G401 (cell line): ENCODE measurements at places on chromosomes 5 and 9. TPM values are rescaled to one million over a fixed set of nuclear protein-coding genes. Genes with fewer than 3 reads are reported as not detected.

DNA sequence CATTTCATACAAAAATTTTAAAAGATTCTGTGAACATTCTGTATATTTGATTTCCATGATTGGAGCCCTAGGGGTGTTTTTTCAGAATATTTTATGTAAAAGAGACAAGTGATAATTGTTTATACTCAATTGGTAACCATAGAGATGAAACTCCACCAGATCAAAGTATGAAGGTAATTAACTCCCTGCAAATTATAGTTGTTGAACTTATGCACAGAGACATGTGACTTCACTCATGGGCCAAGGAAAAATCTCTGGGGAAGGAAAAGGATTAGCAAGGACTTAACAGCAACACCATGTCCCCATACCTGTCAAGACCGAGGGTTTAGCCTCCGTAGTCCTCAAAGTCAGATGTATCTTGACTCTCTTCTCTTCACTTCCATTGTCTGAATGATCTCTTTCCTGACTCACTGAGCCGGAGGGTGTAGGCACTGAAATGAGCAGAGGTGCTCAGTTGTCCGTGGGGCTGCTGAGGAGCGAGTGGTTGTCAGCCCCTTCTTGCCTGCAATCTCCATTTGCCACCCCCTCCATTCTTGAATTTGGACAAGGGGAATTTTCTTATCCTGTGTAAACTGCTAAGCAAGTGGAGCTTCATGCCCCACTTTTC, 17.5 kb upstream of the CXCL14 start:
- DNase-seq, result no peak

GRCh38 chr5:7888901-7889300, 20.0 kb downstream of the MTRR start:
- DNase-seq, result no peak

- no peak for DNase-seq
Measured at GRCh38 chr9:76103531-76104315, 213.2 kb downstream of the PCSK5 start.

- no peak for DNase-seq
Measured at GRCh38 chr5:160047423-160047822, 38.5 kb downstream of the TTC1 start.

GRCh38 chr9:72919246-72919945, 33.5 kb downstream of the ALDH1A1 start:
- no peak for DNase-seq

- no peak for DNase-seq
Measured at GRCh38 chr9:130445268-130445983, 665 bp downstream of the ASS1 start.

GRCh38 chr5:53071298-53071697, 38.3 kb downstream of the MOCS2 start:
- DNase-seq, result no peak

DNA sequence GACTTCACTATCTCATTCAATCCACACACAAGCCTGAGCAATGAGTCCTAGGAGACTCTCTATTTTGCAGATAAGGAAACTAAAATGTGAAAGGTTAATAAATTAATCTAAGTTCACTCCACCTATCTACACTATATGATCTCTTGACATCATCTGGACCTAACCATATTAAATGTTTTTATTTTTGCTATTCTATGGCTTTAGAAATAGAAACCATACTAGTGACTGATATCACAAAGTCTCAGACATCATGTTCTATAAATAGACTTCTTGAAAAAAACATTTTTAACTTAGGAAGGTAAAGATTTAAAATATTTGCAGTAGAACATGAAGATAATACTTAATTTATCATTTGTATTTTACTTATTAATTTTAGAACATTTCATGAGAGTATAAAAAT, 9.4 kb upstream of the ADGRV1 start:
- DNase-seq, result no peak

DNA sequence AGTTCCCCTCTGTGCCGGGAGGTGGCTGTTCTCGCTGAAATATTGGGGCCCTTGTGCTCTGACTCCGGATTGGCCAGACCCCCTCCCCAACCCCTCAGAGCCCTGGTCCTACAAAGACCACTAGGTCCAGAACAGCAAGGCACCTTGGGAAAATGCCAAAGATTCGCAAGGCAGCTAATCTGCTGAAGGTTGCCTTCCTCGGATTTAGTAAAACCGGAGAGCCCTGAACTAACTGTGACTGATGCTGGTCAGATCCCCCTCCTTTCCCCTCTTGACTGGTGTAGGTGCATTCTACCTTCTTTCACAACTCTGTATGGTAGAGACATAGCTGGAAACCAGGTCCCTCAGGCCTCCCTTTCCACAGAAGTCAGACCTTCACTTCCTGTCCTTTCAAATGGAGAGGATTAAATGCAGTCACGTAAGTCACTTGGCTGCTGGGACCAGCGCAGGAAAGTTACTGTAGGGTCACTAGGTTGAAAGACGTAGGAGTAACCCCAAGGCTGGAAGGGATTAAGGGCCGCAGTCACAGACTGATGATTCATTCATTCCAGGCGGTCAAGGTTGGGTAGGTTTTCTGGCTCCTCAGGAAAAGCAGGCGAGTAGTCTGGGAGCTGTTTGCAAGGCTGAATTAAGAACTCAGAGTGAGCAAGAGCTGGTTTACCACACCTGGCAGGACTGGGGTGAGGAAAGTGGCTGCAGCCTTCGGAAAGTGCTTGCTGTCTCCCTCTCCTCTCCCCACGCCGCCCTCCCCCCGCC, 5.3 kb downstream of the BARX1 start:
- no peak for DNase-seq

DNA sequence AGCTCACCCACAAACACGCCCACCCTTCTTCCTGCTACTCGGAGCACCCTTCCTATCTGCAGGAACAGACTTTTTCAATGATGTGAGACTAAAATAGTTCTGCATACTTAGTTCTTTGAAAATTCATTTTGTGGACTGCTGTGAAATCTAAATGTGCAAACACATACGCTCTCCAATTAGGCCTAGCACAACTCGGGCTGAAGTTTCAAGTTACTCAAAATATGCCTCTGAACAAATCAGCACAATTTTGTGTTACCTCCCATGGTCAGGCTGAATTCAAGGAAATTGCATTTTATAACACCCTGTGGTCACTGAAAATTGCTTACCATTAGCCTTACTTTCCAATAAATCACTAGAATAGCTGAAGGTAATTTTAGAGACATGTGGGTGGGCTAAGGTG, 323.8 kb upstream of the ADCY2 start:
- no peak for DNase-seq

GRCh38 chr5:11531811-11532555, 372.3 kb downstream of the CTNND2 start:
- no peak for DNase-seq

The C9orf153 gene
- 0.07 TPM in 1 of 2 replicates, not detected in the other for total RNA-seq

The CD274 gene
- total RNA-seq, result not detected in 2 replicates

The DBH gene
- not detected in 2 replicates for total RNA-seq

The CD14 gene
- total RNA-seq, result not detected in 2 replicates
